NCI-H2029 (cell line): ENCODE measurements at places on chromosomes 12 and 14.

- DNase-seq = peak; percentile 11
Measured at GRCh38 chr12:111451649-111452129, 46.0 kb downstream of the SH2B3 start.

- no peak for DNase-seq
Measured at GRCh38 chr12:121630791-121631355, 4.5 kb downstream of the ORAI1 start.

GRCh38 chr12:78406213-78406612 is 458.4 kb upstream of the SYT1 start:
- DNase-seq = no peak

DNA sequence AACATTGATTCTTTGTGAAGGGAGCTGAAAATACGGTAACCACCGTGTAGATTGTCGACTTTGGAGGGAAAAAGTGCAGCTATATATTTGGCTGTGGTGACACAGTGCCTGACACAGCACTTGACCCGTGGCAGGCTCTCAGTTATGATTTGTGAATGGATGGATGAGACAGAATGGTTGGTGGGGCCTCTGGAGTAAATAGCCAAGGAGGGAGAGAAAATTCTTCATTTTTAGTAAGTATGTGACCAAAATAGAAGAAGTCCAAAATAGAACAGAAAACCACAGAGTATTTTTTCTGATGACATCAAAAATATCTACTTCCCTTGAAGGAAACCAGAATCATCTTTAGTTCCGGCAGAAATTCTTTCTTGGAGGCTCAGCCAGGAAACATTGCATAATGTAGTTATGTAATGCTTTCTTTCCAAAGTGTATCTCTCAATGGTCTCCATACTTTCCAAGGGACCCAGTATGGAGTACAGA is 82.0 kb upstream of the WSCD2 start:
- no peak for DNase-seq

DNA sequence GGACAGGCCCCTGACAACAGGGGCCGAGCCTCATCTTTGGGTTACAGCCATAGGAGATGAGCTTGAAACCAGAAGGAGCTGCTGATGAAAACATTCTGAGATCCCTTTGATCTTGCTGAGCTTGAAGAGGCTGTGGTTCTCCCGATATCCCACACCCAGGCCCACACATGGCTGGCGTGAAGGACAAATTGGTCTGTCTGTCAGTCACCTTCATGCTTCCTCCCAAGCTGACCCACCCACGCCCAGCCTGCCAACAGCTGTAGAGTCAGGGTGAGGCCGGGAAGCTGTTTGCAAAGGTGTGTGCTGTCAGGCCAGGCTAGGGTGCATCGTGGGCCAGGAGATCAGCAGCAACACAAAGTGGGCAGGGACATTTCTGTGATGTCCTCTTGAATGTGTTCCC is 43.2 kb downstream of the FZD10 start:
- no peak for DNase-seq

- DNase-seq = no peak
Measured at GRCh38 chr14:70780396-70781075, 28.8 kb downstream of the MAP3K9 start.

GRCh38 chr12:45215419-45216229 is at the start of gene ANO6:
ANO6 (plus strand) TSS chr12:45216095; CDS start chr12:45216322, 227 bp downstream.
- DNase-seq = peak; percentile 85

GRCh38 chr12:46900734-46901463 is 75.1 kb upstream of the SLC38A4 start:
- DNase-seq = no peak

GRCh38 chr12:112617153-112617505 is 174.4 kb upstream of the RPH3A start:
- DNase-seq = no peak

- DNase-seq = no peak
Measured at GRCh38 chr12:47752552-47752951, 6.1 kb downstream of the RAPGEF3 start.

- peak; percentile 13 for DNase-seq
Measured at GRCh38 chr12:132270969-132271754, 58.2 kb downstream of the GALNT9 start.

- DNase-seq = no peak
Measured at GRCh38 chr14:61690982-61691381, 4.3 kb upstream of the HIF1A start.

GRCh38 chr12:84954415-84954814 is 41.8 kb upstream of the SLC6A15 start:
- DNase-seq = no peak

- no peak for DNase-seq
Measured at GRCh38 chr12:95701275-95701674, 89.3 kb downstream of the NTN4 start.

GRCh38 chr12:119683816-119684215 is 15.9 kb downstream of the PRKAB1 start:
- DNase-seq = no peak

- DNase-seq = no peak
Measured at GRCh38 chr14:100633406-100633805, 46.2 kb upstream of the BEGAIN start.

DNA sequence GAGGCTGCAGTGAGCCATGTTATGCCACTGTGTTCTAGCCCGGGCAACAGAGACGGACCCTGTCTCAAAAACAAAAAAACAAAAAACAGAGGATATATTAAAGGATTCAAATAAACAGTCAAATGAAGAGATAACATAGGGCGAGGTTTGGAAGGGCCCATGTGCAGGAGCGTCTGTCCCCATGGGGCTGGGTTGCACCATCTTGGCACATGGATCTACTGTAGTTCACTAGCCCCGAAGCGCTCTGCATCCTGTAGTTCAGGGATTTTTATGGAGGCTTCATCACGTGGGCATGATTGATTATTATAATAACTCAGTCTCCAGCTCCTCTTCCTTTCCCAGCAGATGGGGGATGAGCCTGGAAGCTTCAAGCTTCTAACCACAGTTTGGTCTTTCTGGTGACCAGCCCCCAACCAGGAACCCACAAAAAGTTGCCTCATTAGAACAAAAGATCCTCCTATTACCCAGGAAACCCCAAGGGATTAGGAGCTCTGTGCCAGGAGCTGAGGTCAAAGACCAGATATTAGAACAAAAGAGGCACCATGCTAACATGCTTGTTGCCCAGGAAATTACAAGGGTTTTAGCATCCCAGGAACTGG is 59.9 kb downstream of the HCAR2 start:
- DNase-seq = no peak

DNA sequence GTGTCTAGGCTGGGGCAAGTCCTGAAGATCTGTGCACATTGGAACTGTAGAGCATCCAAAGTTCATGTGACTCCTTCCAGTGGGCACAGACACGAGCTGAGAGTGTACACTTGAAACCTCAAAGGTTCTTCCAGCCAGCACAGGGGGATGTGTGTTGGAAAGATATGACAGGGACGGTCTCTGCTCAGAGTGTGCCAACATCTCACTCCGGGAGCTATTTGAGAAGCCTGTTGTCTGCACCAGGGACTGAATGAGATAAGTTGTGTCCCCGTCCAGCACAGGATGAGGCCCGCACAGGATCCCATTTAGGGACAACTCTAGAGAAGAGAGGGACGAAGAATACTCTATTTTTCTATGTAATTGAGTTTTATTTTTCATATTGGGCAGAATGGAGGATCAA is 136.3 kb downstream of the SNAPC1 start:
- DNase-seq = no peak

DNA sequence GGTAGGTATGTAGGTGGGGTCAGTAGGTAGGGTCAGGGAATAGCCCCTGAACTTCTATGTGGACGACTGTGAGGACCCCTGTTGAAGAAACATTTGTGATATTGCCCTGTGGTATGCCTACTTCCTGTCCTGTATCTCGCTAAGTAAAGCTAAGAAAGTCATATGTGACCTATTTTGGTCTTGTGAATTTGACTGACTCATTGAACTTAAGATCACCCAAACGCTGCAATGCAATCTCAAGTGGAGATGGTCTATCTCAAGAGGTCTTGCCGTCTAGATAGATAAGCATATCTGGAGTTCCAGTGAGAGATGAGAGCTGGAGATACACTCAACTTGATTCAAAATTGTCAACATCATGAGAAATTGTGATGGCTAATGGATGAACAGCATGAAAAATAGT is 73.8 kb downstream of the TRAFD1 start:
- DNase-seq = no peak
